ENCODE measurements at places on chromosomes 2 and 18.

DNA sequence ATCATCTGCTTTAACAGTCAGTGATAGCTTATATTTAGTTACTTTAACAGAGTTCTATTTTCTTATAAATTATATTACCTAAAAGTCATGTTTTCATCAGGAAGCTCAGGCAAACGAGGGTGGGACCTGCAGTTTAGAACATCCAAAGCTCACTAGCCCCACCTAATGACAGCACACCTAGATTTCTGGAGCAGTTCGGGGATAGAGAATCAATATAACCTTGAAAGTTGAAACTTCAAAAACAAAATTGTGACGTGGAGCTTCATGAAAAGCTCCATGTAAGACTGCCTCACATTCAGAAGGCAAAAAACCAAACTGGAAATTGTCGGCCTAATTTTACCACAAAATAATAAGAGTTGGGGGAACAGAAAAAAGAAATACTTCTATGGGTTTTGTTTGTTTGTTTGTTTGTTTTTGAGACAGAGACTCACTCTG lies 185.9 kb upstream of the CCDC150 start:
- DNase-seq: peak; percentile 13

- no peak for DNase-seq
Observed at GRCh38 chr18:63604791-63605567, 17.8 kb downstream of the SERPINB13 start.

- no peak for DNase-seq
Observed at GRCh38 chr2:113795405-113795920, 39.0 kb upstream of the SLC35F5 start.

DNA sequence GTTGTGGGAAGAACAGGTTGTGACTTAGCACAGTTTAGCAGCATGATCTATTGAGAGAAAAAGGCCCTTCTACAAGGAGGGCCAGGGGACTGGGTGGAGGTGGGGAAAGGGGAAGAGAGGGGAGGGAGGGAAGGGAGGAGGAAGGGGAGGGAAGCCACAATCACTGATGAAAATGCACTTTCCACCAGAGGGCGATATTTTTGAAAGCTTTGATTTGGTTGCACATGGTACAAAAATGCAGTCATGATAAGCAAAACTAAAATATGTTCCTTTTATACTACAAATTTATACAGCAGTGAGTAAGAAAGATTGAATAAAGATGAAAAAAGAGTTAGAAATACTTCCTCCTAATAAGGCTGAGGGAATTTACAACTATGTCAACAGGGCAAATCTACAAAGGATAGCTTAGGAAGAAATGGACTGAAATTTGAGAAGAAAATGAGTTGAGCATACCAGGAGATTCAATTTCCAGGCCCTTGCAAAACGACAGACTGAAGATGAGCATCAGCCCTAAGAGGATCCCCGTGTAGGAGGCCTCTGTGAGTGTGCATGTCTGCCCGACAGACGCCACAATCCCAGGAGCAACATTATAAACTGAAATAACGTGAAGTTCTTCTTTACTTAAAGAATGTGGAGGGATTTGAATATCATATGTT lies 17.2 kb downstream of the SH3YL1 start:
- DNase-seq: peak; percentile 20

DNA sequence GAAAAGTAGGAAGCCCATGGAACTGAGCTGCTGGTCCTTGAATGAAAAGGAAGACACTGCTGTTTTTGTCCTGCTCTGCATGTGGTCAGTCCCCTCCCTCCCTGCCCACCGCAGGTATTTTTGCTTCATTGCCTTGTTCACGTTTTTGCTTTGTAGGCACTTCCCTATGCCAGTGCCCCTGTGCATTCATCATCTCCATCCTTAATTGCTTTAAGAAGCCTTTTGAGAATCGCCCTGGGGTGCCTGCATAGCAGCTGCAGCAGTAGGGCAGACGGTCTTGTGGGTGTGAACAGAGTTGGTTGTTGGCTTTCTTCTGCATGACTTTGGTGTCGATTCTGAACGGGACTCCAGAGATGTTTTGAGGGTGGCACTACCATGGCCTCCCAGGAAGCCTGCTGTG lies 97.0 kb downstream of the CABLES1 start:
- no peak for DNase-seq

DNA sequence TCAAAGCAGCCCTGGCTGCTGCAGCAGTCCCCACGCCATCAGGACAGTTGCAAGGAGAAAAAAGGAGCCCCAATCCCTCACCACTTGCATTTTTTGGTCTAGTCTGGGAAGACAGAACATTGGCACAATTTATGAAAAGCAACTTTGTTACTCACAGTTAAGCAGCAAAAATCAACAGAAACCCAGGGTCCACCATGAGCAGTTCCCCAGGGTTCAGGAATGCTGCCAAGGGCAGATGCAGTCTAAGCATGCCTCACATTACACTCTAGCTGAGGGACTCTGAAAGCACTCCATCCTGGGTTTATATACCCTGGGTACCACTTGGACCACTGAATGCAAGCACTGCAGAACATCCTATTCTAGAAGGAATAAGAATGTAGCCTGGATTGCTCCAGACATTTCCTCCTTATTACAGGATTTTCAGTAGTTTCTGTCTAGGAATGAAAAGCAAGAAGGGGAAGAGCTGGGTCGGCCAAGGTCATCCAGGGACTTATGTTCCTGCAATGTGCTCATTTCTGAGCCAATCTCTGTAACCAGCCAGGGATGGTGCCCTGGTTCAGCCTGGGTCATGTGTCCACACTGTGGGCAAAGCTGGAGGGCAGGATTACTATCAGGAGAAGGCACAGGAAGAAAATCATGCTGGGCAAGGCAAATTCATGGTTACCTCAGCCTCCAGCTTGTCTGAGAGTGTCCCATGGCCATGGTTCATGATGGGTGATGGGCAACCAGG lies 19.5 kb upstream of the TMEM163 start:
- no peak for DNase-seq

All from memory B cell (primary cell).